ENCODE measurements at places on chromosomes 3 and 15.

DNA sequence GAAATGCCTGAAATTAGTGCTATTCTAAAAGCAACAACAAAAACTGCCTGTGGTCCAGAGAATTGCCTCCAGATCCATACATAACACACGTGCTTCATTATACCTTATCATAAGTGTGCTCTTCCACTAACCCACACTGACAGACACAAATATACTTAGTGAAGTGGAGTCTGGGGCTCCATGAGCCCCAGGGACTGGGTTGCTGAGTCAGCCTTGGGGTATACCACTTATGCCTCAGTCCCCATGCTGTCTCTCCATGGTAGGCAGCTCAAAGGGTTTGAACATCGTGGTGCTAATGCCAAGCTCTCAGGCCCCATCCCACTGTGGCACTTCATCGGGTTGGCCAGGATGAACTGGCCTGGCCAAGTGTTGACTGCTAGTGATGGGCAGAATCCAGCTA lies 10.8 kb downstream of the ZDHHC3 start:
- no peak for DNase-seq

DNA sequence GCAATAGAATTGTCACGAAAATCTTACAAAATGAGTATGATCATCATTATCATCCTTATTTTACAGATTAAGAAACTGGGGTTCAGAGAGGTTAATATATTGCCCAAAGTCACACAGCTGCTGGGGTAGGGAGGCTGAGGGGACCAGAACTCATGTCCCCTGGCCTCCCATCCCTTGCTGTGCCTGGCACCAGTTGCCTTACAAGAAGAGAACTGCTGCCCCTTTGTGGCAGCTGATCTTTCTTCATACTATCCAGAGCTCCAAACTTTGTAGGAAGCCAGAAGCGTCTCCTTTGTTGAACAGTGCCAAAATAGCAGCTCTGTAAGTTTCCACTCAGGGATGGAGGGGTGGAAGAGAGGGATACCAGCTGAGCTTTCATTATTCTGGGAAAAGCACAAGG lies 236.8 kb upstream of the TBC1D5 start:
- no peak for DNase-seq

- peak; percentile 85 for DNase-seq
Measured at GRCh38 chr15:83287541-83288027, 3.1 kb upstream of the BNC1 start.

DNA sequence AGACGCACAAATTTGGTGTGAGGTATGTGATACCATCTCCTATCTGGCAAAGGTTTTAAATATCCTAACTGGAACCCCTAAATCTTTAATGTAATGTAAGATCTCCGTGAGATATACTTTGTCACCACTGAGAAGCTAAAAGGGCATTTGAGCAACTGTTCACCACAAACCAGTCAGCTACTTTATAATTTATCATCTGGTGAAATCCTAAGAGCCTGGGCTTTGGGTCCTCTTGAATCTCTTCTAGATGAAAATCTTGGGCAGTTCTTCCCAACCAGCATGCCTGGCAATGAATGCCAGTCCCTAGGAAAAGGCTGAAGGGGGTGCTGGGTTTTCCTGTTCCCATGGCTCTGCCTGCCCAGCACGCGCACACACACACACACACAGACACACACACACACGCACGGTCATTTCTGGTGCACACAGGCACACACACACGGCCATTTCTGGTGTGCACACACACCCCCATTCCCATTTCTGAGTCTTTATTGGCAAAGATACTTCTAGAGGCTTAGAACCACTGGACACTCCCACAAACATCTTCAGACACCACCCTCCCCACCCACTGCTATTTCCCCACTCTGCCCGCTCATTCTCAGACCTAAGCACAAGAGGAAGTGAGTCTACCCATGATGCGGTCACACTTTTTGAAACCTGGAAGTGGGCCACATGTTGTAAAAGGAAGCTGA lies 72.6 kb downstream of the MYO1E start:
- peak; percentile 72 for DNase-seq

DNA sequence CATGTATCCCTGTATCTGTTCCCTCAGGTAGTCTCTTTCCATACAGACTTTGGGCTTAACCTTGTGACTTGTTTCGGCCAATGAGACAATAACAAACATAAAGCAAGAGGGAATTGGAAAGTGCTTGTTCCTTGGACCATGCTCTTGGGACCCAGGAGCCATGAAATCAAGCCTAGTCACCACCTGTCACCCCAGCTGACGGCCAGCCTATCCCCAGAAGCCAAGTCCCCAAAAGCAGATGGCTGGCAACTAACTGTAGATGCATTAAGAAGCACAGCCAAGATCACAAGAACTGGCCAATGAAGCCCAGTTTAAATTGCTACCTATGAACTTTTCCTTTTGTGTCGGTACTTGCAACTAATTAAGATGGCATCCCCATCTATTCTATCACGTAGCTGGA lies 822.0 kb downstream of the CADM2 start:
- no peak for DNase-seq

GRCh38 chr3:144282313-144282712 lies 310.7 kb downstream of the DIPK2A start:
- DNase-seq = no peak

Data from amniotic stem cell (primary cell).